ENCODE measurements at places on chromosomes 11 and 22.
A peak's percentile ranks its signal among the peaks of the same experiment; 100 is the strongest.

DNA sequence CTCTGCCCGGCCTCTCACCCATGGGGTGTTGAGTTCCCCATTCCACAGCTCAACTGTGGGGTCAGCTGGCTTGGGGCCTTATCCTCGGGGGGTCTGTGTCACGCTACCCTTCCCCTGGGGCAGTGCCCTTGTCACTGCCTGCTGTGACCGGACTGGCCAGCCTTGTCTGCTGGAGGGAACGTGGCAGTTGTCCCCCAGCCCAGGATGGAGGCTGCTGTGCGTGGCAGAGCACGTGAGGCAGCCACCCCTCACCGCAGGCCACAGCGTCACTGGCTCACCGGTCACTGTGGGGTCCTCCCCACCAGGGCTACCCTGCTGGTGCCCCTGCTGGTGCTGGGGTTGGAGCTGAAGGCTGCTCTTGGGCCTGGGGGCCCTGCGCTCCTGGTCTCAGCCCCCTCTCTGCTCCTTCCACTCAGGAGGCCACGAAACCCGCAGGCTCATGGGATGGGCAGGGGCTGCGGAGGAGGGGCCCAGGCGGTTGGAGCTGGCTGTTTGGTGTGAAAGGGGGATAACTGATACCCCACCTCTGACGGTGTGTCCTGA lies 13.4 kb downstream of the BRSK2 start:
- DNase-seq: no peak

GRCh38 chr22:46737105-46737975 lies 712 bp downstream of the CERK start:
- DNase-seq: peak; percentile 27

GRCh38 chr11:47060807-47061206 lies 115.9 kb downstream of the ARFGAP2 start:
- DNase-seq: no peak

GRCh38 chr11:11567936-11568650 lies 53.7 kb downstream of the GALNT18 start:
- DNase-seq: peak; percentile 60

DNA sequence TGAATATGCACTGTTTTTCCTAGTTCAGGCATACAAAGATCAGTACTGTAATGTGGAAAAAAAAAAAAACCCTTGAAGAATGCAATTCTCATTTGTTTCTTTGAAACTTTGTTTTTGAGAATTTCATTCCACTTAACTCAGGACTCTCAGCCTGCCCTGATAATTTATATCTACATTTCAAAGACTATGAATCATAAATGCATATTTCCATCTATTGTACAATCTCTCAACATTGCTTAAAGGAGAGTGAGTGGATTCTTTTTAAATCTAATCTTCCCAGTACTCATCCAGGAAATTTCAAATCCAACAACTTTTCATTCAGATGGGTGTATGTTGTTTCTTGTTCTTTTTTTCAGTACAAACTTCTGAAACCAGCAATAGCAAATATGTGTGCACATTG lies 322.2 kb upstream of the DDI1 start:
- no peak for DNase-seq

DNA sequence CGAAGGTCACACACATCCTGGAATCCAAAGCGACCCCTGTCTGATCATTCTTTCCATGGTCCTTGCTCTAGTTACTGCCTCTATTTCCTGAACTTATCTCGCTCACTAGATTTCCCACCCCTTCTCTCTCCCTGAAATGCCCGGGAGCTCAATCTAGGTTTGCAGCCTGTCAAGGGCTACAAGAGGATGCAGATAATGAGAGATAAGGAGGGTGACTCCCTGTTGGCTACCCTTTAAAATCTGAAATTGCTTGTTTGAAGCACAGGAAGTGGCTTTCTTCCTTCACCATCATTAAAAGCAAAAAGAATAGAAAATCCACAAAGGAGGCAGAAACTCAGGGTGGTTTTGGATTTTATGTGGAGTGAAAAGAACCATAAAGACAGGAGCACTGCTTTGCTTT lies 13.0 kb upstream of the FLI1 start:
- DNase-seq: no peak

DNA sequence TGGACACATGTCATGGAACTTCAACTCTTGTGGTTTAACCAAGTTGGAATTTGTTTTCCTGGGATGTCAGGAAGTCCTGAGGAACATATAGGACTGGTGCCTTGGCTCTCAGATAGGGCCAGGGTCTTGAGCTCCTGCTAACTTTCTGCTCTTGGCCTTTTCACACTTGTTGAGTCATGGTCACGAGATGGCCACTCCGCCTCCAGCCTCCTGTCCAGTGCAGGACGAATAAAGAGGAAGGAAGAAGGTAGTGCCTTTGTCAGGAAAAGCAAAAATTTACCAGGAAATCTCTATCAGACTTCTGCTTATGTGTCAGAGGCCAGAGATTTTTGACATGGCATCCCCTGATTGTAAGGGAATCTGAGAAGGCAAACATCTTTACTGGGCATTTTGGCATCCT lies 89.1 kb upstream of the ARHGAP20 start:
- no peak for DNase-seq

- no peak for DNase-seq
These were observed 32.9 kb downstream of the TST start for GRCh38 chr22:36986242-36986821.

DNA sequence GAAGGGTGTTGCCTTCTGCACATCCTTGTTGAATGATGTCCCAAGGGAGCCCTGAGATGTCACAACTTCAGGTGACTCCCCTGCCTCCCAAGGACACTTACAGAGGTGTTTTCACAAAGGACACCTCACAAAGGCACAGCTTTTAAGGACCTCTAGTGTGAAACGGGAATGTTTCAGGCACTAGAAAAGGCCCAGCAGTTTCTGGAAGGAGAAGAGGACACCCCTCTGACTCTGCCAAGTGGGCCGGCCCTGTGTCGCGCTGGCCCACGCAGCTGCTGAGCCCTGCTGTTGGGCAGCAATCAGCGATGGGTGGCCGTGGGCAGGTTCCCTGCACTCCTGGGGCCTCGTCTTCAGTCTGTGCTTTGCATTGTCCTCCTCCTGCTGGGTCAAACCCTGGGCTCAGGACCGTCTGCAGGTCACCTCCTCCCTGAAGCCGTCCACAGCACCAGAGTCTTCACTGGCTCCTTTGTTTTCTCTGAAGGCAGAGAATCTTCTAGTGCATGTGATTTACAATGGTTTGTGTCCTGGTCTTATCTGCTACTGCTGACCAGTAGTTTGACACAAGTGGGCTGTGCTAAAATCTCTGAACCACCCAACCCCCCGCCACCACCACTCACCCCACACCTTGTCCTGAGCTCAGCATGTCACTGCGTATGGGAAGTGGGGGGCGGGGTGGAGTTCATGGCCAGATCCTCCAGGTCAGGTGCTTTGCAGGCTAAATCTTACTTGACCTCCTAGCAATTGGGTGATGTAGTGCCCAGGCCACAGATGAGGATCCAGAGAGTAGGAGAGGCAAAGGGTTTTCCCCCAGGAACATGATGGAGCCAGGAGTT lies 3.2 kb downstream of the LINC01488 start:
- DNase-seq: no peak

DNA sequence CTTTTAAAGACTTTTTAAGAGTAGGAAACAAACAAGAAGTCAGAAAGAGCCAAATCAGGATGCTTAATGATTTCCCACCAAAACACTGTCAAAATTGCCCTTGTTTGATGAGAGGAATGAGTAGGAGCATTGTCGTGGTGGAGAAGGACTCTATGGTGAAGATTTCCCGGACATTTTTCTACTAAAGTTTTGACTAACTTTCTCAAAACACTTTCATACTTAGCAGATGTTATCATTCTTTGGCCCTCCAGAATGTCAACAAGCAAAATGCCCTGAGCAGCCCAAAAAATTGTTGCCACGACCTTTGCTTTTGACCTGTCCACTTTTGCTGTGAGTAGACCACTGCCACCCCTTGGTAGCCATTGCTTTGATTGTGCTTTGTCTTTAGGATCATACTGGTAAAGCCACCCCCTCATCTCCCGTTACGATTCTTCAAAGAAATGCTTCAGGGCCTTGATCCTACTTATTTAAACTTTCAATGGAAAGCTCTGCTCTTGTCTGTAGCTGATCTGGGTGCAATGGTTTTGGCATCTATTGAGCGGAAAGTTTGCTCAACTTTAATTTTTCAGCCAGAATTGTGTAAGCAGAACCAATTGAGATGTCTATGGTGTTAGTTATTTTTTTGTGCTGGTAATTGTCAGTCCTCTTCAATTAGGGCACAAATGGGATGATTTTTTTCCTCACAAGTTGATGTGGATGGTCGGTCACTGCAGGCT lies 67.2 kb downstream of the ADM start:
- DNase-seq: no peak

GRCh38 chr22:29031227-29032011 lies 30.2 kb downstream of the C22orf31 start:
- DNase-seq: no peak
